Airway epithelial cell (primary cell): ENCODE measurements at places on chromosomes 5 and 9. TPM values are rescaled to one million over a fixed set of nuclear protein-coding genes. Genes with fewer than 3 reads are reported as not detected.

The TMEM215 gene
- total RNA-seq, result not detected in 2 replicates

The PCDHB10 gene
- total RNA-seq, result 0.05 and 0.21 TPM in 2 replicates

The SH3PXD2B gene
- total RNA-seq, result 16.8 and 29.0 TPM in 2 replicates

The CEP78 gene
- 10.4 and 19.3 TPM in 2 replicates for total RNA-seq

The GADD45G gene
- 0.28 TPM in 1 of 2 replicates, not detected in the other for total RNA-seq

The RXRA gene
- 40.1 and 65.9 TPM in 2 replicates for total RNA-seq

The PDGFRB gene
- total RNA-seq, result 3.9 and 4.9 TPM in 2 replicates

The RNF20 gene
- 11.4 and 18.1 TPM in 2 replicates for total RNA-seq

The ISL1 gene
- total RNA-seq, result 3.2 and 3.6 TPM in 2 replicates
